ENCODE measurements at places on chromosomes 4 and X.

- no peak for DNase-seq
Measured at GRCh38 chr4:19134685-19135084, 1113.1 kb upstream of the LCORL start.

- DNase-seq: peak; percentile 79
Measured at GRCh38 chrX:104318330-104319009, 63.7 kb upstream of the ESX1 start.

- DNase-seq: no peak
Measured at GRCh38 chrX:133323431-133323830, 91.9 kb downstream of the GPC4 start.

DNA sequence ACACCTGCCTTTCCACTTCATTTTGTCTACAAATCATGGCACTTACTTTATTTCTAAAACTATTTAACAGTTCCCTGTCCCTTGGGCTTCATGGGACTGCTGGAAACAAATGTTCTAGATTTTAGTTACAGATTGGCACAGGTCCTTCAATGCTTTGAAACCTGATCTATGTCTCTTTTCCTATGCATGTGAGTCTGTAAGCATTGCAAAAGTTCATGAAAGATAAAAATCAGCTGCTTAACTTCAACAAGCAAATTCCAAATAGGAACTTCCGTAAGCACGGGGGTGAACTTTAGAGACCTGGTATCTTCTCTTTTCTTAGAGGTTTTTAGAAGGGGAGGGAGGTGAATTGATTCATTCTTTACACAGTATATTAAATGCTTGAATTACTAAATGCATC lies 9.5 kb downstream of the LGI2 start:
- no peak for DNase-seq

DNA sequence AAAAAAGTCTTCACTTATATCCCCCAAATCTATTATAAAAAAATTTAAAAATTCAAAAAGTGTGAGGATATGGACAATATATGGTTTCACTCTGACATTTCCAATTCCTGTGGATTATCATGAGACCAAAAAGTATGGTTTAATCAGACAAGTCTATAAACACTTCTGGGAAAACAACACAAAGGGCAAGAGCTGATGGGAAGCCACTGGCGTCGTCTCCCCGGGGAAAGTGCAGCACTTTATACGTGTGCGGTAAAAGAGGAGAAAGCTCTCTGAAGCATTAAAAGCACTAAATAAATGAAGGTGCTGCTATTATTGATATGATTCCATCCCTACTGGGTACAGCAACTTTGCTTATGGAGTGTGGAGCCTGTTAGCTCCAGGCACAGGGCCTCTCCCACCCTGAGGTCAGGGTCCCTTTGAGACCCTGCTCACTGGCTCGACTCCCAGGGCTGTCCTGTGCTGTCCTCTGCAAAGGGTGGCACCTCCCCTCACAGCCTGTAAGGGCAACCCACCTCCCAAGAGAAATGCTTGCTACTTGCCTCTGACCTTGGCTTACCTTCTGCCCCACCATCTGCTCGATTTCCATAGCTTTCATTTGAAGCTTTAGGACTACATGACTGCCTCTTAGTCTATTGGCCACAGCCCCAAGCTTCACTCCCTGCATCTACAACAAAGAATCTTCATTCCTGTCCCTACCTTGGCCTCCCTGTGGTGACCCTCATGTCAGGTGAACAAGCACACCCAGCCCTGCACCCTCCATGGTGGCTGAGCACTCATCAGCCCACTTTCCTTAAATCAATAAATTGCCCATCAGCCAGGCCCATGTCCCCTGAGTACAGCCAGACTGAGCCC lies 248.6 kb downstream of the HNRNPD start:
- no peak for DNase-seq

DNA sequence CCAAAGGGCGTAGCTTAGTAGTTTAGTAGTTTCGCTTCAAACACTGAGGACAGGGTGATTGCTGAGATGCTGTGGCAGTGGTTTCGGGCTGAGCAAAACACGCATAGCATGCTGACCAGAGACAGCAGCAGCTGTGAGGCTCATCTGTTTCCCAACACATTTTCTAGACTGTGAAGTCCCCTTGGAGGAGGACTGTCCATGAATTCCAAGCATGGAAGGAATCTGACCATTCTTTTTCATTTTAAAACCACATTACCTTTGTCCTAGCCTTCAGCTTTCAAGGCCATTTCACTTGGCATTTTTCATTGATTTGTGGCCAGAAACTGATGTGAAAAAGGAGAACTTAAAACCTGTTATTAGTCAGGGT lies 240.9 kb downstream of the PALLD start:
- no peak for DNase-seq

DNA sequence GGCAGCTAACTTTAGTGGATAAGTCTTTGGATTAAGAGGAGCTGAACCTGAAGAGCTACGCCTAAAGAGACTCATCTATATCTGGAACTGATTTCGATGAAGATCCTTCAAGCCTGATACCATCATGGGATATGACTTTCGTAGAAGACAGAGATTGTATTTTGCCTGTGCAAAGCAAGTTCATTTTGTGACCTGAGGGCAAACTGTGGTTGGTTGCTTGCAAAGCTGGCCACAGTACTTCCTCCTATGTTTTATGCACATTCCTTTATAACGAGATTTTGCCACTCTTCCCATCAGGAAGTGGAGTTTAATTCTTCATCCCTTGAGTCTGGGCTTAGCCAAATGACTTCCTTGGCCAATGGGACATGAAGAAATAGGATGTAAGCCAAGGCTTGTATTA lies 519.3 kb upstream of the NR3C2 start:
- DNase-seq: no peak

DNA sequence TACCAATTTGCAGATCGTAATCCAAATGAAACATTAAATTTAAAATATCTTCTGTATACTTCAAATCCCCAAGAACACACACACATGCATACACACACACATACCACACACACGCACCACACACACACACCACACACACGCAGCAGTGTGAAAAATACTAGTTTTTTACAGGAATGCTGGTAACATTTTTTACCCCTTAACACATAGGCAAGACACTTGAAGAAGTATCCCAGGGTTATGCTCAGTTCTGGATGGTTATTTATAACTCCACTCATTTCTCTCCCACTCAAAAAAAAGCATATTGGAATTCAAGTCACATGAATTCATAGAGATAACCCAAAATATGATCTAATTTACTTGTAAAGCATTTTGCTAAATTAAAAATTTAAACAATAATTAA lies 325.5 kb upstream of the SLC7A11 start:
- DNase-seq: no peak

GRCh38 chr4:64014647-64015046 lies 394.6 kb downstream of the TECRL start:
- no peak for DNase-seq

- no peak for DNase-seq
Measured at GRCh38 chr4:53956454-53956853, 108.0 kb downstream of the CHIC2 start.

GRCh38 chr4:149555146-149555545 lies 260.5 kb downstream of the IQCM start:
- no peak for DNase-seq

DNA sequence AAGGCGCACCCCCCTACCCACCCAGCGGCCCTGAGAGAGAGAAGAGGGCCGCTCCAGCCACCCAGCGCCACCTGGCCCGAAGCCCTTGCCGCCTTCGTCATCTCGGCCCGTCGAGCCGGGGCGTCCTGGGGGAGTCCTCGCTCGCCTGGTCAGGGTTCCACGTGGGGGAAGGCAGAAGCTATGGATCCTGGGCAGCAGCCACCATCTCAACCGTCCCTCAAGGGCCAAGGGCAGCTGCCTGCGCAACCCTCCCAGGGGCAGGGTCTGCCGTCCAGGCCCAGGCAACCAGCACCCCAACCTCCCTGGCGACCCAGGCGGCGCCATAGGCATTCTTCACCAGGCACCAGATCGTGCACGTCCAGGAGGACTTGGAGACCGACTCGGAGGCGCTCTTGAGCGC lies 51.5 kb upstream of the IL13RA2 start:
- no peak for DNase-seq

DNA sequence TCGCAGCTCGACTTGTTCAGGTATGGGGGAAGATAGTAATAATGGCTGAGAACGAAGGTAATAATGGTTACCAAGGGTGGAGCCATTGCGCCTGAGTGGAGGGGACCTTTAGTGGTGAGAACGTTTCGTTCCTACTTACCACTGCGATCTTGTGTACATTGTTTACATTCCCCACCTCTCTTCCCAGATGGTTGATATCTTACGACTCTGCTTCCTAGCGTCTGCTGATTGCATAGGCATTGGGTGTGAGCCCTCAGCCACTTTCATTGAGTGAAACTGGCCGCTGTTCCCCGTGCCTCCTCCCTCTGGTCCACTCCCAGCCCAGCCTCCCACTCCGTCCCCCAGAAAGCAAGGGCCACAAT lies 850 bp downstream of the IGBP1 start:
- peak; percentile 25 for DNase-seq

Data from colonic mucosa (tissue), 4 donors.